Activated CD4-positive, alpha-beta T cell treated with anti-CD3 and anti-CD28 coated beads, Interleukin-2, amount 50 U/mL, for 1 hour (primary cell): ENCODE measurements at places on chromosomes 11 and 22.

GRCh38 chr22:43168471-43169309 lies 17.3 kb downstream of the TSPO start:
- DNase-seq, result no peak

DNA sequence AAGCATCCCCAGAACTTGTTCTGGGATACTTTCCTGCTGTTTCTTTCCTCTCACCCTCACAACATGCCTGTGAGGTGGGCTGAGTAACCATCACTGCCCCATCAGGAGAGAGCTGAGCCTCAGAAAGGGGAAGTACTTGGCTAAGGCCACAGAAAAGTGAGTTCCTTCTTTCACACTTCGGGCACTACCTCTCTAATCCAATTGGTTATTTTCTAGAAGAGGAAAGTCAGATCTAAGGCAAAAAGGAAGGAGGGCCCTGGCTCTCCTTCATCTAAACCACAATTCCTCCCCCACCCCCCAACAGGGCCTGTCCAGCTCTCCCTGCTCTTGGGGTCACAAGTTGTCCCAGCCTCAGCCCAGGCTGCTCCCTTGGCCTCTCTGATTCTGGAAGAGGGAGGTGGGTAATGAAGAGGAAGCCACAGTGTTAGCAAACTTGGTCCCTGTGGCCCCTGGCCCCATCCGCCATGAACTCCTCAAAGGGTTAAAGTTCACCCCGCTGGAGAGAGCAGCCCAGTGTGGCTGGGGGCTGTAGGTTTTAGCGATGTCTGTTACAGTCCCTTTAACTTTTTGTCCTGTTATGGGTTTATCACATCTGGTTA lies 34.0 kb downstream of the SLC22A12 start:
- no peak for DNase-seq

- DNase-seq, result no peak
Observed at GRCh38 chr22:19107730-19108074, 14.5 kb downstream of the DGCR2 start.

GRCh38 chr22:46446799-46447198 lies 90.6 kb downstream of the CELSR1 start:
- DNase-seq, result no peak

DNA sequence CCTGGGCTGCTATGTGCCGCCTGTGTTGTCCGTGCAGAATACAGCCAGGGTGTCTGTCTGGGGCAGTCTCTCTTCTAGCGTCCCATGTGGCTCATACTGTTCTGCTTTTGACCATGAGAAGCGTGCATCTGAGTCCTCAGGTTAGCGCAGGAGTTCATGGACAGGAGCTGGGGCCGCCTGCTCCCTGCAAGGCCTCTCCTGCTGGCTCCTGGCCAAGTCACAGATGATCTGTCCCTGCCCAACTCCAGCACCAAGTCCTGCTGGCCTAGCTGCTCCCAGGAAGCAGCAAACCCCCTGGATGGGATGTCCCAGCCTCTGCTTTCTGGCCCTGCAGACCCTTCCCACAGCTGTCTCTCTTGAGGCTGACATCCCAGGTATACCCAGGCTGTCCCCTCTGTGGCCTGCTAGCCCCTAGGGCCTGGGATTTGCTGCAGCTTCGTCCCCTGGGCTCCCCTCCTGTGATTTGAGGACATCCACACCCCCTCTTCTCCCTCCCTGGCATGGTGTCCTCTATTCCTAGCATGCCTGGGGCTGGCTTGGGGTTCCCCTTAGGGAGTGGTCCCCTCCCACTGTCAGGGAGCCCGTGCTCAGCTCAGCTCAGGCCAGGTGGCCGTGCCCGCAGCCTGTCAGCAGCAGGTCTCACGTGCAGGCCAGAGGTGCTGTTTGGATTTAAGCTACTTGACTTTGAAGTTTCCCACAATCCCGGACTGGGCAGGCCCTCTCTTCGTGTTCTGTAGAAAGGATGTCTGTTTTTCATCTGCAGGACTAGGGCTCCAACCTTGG lies 17.8 kb downstream of the PRR5 start:
- no peak for DNase-seq

- no peak for DNase-seq
Observed at GRCh38 chr11:124339396-124340141, 19.6 kb upstream of the OR8D2 start.

- DNase-seq, result no peak
Observed at GRCh38 chr11:11446564-11446963, 93.5 kb upstream of the CSNK2A3 start.

DNA sequence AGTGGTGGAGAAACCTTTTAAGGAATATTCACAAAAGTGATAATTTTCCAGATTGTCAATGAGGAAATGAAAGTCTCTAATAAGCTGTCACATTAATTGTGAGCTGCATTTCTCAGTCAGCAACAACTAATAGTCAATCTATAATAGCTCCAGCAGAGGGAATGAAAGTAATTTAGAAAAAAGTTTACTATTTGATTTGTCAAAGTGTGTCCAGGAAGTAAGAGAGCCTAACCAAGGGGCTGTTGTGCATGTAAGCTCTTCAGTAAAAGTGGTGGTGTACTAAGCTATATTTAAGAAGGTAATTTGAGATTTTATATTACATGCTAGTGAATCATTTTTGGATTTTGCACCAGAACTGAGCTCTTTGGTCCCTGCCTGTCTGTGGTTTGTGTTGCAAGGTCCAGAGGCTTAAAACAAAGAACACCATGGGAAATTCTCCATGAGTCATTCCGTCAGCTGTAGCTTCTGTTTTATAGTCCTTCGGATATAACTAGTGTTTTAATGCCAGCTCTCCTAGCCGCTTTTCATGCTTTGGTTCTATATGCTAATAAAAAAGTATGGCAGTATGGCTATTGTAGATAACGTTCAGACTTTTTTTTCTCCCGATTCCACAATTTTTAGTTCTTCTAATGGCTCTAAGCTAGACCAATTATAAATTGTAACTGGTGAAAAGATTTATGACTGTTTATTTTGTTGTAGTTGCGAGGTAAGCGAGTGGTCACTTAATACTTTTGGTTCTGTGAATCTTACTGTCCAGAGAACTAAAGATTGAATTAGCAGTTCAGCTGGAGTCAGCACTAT lies 64.6 kb downstream of the ARHGEF12 start:
- DNase-seq, result no peak

GRCh38 chr11:79030448-79030847 lies 410.4 kb downstream of the TENM4 start:
- no peak for DNase-seq

- DNase-seq, result no peak
Observed at GRCh38 chr11:118047749-118048148, 29.1 kb upstream of the TMPRSS4 start.

DNA sequence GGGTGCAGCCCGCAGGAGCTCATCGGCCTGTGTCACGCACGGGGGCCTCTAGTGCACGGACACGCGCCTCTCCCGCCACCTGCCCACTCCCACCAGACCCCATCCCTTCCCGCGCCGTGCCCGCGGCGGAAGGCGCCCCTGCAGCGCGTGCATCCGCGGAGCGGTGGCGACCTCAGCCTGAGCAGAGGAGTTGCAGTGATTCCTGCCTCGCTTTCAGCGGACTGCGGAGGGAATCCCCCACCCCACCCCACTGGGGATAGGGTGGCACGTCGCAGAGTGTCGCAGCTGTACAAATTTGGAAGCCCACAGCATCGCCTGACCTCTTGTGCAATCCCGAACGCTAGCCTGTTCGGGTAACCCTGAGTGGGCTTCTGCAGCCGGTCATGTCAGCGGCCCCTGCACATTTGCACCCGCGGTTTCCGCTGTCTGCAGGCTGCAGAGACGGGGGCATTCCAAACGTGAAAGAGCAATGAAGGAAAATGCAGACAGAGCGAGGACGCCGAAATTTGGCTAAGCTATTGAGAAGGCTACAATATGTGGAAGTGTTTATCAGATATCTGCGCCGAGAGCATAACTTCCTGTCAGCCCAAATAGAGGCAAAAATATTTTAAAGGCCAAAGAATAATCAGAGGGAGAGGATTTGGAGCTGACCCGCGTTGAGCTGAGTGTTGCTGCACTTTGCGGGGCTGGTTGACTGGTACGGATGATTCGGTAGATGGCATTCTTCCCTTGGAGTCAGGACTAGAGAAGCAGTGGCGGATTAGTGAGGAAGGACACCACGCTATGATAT lies 617 bp upstream of the ARHGAP20 start:
- DNase-seq, result no peak

DNA sequence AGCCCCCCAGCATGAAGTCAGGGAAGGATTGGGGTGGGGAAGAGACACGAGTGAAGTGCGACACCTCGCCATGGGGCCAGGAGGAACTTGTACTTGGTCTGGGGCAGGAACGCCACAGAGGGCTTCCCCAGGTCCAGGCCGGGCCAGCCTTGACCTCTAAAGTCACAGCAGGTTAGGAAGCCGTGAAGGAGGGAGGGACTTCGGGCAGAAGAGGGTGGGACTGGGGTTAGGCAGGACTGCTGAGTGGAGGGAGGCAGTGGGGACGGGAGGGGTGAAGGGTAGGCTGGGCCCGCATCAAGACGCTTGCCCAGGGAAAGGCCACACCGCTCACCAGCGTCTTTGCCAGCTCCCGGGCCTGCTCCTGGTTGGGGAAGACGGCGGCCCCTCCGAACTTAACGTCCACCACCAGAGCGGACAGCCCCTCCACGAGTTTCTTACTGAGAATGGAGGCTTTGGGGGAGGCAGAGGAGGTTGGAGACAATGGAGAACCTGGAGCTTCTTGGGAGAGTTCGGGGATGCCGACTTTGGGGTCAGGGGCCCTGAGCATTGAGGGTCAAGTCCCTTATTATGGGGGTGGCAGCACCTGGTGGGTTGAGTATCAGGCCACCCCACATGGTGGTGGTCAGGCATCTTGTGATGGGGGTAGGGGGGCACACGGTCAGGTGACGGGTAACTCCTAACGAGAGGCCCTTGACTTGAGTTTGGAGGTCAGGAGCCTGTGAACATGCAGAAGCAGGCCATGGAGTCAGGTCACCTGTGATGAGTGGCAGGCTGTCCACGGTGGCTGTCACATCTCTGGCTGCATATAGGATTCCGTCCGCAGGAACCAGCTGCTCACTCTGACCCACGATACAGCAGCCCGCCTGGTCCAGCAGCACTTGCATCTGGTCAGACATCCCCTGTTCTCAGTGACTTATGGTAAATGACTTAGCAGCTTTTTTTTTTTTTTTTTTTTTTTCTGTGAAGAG lies 1.7 kb upstream of the SCO2 start:
- DNase-seq, result no peak

DNA sequence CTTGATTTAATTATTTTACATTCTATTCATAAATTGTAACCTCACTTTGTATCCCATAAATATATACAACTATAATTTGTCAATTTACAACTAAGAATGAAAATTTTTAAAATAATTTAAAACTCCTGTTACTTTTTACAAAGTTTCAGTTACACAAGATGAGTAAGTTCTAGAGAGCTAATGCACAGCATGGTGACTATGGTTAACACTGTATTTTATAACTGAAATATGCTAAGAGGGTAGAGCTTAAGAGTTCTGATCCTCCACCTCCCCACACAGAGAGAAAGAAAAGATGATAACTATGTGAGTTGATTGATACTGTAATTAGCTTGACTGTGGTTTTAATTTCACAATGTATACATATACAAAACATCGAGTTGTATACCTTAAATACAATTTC lies 412.5 kb upstream of the DDI1 start:
- DNase-seq, result no peak

- no peak for DNase-seq
Observed at GRCh38 chr11:130427581-130428315, 661 bp downstream of the ADAMTS8 start.

DNA sequence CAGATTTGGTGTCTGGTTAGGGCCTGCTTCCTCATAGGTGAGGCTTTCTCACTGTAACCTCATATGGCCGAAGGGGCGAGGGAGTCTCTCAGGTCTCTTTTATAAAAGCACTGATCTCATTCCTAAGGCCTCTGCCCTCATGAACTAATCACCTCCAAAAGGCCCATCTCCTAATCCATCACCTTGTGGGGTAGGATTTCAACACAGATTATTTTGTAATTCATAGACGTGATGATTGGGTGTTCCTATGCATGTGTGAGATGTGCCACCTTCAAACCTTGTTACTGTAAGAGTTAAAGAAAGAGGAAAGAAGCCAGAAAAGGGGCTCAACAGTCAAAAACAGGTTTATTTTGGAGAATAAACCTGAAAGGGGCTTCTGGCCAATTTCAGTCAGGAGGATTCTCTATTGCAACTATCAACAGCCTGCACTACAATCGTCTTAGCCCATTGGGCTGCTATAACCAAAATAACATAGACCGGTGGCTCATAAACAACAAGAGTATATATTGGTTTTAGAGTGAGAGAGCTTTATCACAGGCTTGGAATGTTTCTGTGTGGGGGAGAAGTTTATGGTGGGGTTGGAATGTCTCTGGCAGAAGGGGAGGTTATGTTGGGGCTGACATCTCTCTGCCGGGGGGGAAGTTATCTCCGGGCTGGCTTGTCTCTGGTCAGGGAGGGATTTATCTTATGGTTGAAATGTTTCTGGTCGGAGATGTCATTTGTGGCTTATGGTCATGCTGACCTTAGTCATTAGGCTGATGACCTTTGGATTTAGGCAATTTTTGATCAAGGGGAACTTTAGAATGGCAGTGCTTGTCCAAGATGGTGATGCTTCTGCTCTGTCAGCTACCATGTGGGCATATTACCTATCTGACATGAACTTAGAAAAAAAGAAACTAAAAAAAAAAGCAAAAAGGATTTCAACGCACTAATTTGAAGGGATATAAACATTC lies 35.1 kb downstream of the CSF2RB start:
- no peak for DNase-seq

- DNase-seq, result no peak
Observed at GRCh38 chr22:44920183-44920582, 89.6 kb downstream of the PHF21B start.
